ENCODE measurements at places on chromosomes 3 and 15. TPM values are rescaled to one million over a fixed set of nuclear protein-coding genes. Genes with fewer than 3 reads are reported as not detected.
A peak's percentile ranks its signal among the peaks of the same experiment; 100 is the strongest.

Gene SNTN
- total RNA-seq, result not detected

Gene CMTM8
- 3.7 TPM for total RNA-seq

DNA sequence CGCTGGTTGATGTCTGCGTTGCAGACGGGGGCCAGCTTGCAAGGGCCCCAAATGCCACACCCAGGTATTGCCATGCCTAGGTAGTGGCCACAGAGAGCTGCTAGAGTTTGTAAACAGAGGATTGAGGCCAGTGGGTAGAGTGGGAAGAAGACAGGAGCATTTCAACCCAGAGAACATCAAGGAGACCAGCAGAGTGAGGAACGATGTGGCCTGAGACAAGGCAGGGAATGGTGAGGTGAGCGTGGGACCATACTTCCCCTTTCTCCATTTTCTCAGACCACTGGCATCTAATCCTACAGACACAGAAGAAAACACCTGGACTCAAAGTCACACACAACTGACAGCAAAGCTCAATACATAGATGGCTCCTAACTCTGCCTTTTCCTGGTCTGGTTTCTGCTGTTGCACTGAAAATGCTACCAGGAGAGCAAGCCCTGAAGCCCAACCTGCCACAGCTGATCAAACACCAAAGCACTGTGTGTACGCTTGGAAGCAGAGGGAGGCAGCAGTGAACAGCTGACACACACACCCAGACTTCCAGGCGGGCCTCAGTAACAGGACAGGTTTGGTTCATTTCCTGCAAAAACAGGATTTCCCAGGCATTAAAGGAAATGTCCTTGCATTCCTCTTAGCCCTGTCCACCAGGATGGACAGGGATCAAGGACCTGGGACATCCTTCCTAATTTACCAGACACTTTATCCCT is 1.6 kb downstream of the FAM174B start:
- peaks cover 72% of the 10 kb centered on the region for H3K4me1 ChIP-seq
- H3K27ac ChIP-seq, result peak overlapping the region; percentile 76
- H3K36me3 ChIP-seq, result no peaks in the 10 kb centered on the region
- no peaks in the 10 kb centered on the region for H3K27me3 ChIP-seq

DNA sequence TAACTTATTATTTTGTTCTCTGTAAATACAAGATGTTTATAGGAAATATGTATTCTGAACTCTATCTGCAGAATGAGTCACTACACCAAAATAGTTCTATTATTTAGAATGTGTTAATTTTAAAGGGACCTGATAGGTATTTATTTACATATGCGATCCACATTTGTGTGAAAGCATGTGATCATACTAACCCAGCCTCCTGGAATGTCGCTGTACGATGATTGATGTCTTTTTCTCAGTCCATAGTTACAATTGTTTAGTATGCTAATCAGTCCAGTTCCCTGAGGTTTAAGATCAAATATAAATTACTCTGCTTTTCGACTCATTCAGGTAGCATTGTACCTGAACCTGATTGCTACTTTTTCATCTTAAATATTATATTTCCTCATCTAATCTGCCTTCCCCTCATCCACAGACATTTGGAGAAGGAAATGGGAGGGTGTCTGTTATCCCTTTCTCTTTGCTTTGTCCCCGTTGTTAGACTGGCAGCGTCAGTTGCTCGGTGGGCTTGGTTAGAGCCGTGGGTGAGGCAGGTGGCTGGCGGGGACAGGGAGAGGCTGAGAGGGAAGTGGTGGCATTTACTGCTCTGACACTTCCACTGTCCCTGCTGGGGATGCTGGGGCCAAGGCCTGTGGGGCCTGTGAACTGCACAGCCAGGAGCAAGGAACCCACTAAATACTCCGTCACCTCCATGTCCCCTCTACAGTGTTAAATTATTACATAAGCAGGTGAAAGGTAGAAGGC is 27.8 kb upstream of the NR2E3 start:
- no peaks in the 10 kb centered on the region for H3K4me1 ChIP-seq
- H3K36me3 ChIP-seq, result no peaks in the 10 kb centered on the region
- no peak overlapping the region for H3K27ac ChIP-seq
- no peak for DNase-seq
- H3K27me3 ChIP-seq, result no peaks in the 10 kb centered on the region
- no peak overlapping the region for H3K4me3 ChIP-seq

- H3K4me3 ChIP-seq, result no peak overlapping the region
- no peaks in the 10 kb centered on the region for H3K27me3 ChIP-seq
- no peaks in the 10 kb centered on the region for H3K36me3 ChIP-seq
- no peak overlapping the region for H3K27ac ChIP-seq
Measured at GRCh38 chr3:66354001-66354400, 133.2 kb downstream of the SLC25A26 start.

- peaks cover 26% of the 10 kb centered on the region for H3K27me3 ChIP-seq
- H3K36me3 ChIP-seq, result no peaks in the 10 kb centered on the region
- H3K4me1 ChIP-seq, result no peaks in the 10 kb centered on the region
- H3K27ac ChIP-seq, result no peak overlapping the region
- no peak for DNase-seq
Measured at GRCh38 chr3:195769551-195769950, 42.2 kb downstream of the MUC4 start.
